ENCODE measurements at places on chromosomes 4 and X.
A peak's percentile ranks its signal among the peaks of the same experiment; 100 is the strongest.

DNA sequence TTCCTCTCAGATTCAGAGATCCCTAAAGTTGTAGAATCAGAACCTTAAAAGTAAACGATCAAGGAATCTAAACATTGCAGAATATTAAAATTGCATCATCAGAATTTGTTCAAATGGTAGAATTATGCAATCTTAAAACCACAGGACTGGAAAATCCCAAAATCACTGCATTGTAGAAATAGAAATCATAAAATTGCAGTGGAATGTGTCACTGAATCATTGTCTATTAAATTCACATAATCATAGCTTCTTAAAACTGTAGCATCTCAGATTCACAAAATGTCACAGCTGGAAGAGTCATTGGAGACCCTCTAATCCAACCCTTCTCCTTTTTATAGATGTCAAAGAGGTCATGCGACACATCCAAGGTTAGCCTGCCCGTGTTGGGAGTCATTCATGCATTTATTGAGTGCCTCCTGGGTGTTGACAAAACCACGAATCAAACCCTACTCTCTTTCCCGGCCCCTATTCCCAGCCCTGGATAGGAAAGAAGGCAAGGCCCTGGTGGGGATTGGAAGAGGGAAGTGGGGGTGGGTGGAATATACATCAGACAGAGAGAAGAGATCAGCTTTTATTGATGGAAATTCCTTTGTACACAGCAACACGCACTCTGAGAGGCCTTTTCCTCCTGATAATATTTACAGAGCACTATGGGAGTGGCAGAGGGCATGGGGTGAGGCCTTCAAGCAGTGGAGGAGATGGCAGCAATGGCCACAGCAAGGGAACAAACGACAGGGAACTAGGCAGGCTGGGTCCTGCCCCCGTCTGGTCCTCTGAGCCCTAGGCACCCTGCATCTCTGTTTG is 15.4 kb downstream of the IQSEC2 start:
- DNase-seq: no peak

DNA sequence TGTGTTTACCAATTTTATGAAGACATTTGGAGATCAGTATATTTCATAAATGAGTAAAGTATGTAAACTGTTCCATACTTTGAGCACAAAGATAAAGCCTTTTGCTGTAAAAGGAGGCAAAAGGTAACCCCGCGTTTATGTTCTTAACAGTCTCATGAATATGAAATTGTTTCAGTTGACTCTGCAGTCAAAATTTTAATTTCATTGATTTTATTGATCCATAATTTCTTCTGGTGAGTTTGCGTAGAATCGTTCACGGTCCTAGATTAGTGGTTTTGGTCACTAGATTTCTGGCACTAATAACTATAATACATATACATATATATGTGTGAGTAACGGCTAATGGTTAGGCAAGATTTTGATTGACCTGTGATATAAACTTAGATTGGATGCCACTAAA is 1.9 kb downstream of the FMR1 start:
- no peak for DNase-seq

DNA sequence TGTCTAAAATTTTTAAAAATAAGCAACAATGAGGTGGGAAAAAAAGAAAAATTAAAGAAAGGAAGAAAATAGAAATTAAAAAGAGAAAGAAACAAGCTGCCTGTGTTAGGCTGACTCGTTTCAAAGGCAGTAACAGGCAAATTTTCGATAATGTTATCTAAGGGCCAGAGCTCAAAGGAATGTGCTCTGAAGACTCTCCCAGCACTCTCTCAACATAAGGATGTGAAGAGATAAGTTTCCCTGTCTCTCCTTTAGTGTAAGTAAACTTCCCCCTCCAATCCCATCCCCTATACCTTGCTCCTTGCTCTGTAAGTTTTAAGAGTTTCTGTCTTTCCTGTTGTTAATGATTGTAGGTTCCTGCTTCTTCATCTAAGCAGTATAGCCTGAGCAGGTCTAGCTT is 172.8 kb downstream of the TEX13C start:
- no peak for DNase-seq

GRCh38 chrX:38937400-38937799 is 136.1 kb downstream of the MID1IP1 start:
- no peak for DNase-seq

- no peak for DNase-seq
These were observed 216.6 kb downstream of the DCTD start for GRCh38 chr4:182700362-182701160.

- DNase-seq: no peak
These were observed 41.6 kb upstream of the SLC25A4 start for GRCh38 chr4:185101354-185101890.

DNA sequence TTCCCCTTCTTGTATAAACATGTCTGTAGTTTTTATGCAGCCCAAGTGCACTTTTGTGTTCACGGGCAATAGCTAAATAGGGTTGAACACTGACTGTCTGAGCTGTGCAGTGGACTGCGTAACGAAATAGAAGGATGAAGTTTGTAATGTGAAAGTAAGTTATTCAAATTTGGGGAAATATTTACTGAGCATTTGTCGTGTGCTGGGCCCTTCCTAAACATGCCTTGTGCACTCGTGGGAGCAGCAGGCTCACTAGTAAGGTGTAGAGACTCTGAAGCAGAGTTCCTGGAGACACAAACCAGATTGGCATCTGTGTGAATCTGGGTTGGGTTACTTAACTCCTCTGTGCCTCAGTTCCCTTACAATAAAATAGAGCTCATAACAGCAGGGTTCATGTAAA is 51.7 kb upstream of the C1QTNF7 start:
- no peak for DNase-seq

GRCh38 chr4:23911675-23912455 is 22.0 kb upstream of the PPARGC1A start:
- DNase-seq: no peak

DNA sequence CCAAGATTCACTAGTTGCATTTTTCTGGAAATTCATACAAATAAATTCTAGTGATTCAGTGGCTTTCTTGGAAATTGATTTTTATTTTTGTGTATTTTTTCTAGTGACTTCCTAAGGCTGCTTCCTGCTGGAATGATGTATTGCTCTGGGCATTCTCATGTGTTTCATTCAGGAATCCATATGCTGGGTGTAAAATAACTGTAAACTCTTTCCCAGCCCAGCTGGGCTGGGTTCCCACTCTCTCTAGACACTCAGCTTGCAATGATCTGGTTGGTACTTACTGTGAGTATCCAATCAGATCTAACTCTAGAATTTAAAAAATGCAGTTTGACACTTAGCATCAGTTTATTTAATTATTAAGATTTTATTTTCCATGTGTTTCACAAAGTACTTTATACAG is 882.2 kb downstream of the STIM2 start:
- DNase-seq: no peak

- no peak for DNase-seq
These were observed 45.1 kb downstream of the IGFBP7 start for GRCh38 chr4:57064811-57065711.

- no peak for DNase-seq
These were observed 3.5 kb downstream of the SH3KBP1 start for GRCh38 chrX:19883878-19884277.

DNA sequence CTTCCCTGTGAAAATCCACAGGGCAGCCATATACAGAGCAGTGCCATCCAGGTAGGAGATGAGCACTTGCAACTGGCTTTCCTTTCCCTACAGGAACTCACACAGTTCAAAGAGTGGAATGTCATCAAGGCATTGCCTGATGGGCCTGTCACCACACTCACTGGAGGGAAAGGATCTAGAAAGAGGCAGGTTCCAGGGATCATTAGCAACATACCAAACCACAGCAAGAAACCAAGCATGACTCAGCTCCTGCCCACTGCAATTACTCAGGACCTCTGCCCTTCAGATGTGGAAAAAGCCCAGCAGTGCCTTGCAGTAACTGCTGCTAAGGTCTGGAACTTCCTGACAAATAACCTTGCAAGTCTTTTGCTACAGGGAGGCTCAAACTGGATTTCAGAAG is 101.2 kb downstream of the ZNF674 start:
- DNase-seq: no peak

GRCh38 chr4:111198446-111198845 is 575.6 kb upstream of the PITX2 start:
- DNase-seq: no peak

DNA sequence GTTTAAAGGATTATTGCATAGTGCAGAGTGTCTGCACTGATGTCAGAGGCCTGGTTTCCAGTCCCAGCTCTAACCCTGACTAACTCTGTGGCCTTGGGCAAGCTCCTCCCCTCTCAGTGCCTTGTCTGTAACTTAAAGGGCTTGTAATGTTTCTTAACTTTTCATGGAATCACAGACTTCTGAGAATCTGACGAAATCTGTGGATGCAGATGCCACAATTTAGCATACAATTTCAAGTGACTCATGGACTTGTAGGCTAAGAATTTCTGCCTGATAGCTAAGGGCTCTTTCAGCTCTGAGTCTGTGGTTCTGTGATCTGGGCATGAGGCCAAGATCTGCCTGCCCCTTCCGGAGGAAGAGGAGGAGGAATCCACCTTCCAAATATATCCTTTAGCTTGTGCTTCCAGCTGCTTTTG is 236.9 kb downstream of the AR start:
- peak; percentile 2 for DNase-seq

DNA sequence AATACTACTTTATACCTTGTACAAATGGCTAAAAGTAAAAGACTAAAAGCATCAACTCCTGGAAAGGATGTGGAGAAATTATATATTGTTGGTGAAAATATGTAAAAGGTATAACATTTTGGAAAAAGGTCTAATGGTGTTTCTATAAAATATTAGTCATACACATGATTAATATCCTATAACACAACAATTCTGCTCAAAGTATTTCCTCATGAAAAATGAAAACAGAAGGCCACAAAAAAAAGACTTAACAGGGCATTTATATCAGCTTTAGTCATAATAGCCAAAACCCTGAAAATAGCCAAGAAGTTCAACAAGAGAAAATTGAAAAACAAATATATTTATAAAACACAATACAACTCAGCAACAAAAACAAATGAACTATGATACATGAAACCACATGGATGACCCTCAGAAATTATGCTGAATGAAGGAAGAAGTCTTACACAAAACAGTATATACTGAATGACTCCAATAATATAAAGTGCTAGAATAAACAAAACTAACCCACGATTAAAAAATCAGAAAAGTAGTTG is 38.8 kb downstream of the TBCK start:
- DNase-seq: no peak

GRCh38 chr4:75058486-75058885 is 125.6 kb downstream of the PARM1 start:
- DNase-seq: no peak

GRCh38 chrX:40265936-40266335 is 168.2 kb upstream of the BCOR start:
- DNase-seq: no peak

DNA sequence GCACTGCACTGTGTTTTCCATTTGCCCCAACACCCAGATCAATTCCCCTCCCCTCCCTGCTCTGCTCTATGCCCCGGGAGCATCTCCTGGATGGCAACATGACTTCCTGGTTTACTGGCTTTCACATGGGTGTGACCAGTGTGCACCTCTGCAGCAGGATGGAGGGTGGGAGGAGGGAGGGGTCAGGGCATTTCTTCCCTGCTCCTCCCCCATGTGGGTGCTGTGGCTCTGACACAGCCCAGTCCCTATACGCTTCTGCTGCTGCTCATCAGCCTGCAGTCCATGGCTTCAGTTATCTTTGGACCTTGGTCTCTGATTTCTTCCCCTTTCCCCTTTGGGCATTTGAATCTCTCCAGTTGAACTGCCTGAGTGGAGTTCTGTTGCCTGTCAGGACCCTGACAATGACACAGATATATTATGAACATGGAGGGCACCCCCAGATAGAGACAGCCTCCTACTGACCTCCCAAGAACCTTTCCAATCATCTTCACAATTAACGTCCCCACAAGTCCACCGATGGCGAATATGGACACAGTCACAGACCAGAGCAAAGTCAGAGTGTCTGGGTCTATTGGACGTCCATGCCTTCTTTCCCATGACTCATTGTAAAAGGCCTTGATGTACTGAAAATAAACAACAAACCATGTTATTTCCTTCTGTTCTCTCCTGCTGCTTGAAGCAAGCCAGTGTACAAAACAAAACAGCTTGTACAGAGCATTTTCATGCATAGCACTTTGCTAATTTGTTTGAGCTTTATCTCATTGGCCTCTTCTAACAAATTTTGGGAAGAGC is 24.8 kb downstream of the SLC2A9 start:
- no peak for DNase-seq

- no peak for DNase-seq
These were observed 22.1 kb downstream of the SLIT2 start for GRCh38 chr4:20273793-20274192.

DNA sequence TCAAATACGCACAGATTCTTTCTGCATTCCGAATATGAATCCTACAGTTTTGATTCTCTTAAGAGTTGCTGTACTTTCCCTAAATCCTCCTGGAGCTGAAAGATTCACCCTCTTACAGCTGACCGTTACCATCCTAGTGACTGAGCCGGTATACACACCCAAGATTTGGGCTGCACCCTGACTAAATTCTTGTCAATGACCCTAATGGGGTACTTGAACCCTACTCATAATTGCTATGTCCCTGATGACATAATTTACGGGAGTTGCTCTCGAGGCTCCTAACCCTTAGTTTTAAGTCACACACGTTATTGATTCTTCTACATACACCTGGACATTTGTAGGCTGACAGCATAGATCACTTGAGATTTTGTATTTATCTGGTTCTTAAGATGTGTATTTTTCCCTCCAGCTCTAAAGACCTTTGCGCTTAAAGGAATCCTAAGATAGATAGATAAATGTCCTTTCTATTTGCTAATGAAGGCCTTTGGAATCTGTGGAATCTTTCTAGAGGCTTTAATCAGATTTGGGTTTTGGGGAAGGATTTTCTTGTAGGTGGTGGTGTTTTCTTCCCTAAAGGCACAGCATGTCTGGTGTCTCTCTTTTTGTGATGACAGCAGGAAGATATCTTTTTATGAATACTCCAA is 37.8 kb downstream of the CLDN34 start:
- no peak for DNase-seq

GRCh38 chr4:8417071-8417614 is 23.4 kb downstream of the ACOX3 start:
- no peak for DNase-seq

- DNase-seq: no peak
These were observed 17.4 kb downstream of the RTL5 start for GRCh38 chrX:72114306-72114705.

DNA sequence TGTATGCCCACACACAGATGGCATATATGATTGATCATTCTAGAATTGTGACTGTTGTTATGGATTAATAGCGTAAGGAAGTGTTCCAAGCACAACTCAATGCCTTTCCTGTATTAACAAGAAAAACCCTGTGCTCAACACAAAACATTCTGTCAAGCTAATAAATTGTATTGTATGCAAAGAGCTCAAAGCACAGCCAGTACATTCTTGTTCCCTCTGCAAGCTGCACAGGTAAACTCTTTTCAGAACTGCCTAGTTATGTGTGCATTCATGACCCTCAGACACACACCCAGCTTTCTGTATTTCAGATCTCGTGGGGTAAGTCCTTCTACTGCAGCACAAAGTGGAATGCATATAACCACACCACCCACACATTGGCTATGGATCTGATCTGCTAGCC is 34.3 kb upstream of the BANK1 start:
- DNase-seq: no peak

GRCh38 chr4:7428261-7429068 is 6.3 kb downstream of the PSAPL1 start:
- DNase-seq: no peak

GRCh38 chrX:25012433-25012735 is 3.4 kb downstream of the ARX start:
- no peak for DNase-seq

- no peak for DNase-seq
These were observed 57.5 kb upstream of the SORCS2 start for GRCh38 chr4:7134737-7135388.

All from hippocampal formation (tissue), 2 donors.